ENCODE measurements at places on chromosomes 5 and 9.

- DNase-seq: no peak
These were observed 249.6 kb downstream of the IZUMO3 start for GRCh38 chr9:24296124-24296523.

- no peak for DNase-seq
These were observed 745.4 kb downstream of the TLR4 start for GRCh38 chr9:118449554-118449953.

DNA sequence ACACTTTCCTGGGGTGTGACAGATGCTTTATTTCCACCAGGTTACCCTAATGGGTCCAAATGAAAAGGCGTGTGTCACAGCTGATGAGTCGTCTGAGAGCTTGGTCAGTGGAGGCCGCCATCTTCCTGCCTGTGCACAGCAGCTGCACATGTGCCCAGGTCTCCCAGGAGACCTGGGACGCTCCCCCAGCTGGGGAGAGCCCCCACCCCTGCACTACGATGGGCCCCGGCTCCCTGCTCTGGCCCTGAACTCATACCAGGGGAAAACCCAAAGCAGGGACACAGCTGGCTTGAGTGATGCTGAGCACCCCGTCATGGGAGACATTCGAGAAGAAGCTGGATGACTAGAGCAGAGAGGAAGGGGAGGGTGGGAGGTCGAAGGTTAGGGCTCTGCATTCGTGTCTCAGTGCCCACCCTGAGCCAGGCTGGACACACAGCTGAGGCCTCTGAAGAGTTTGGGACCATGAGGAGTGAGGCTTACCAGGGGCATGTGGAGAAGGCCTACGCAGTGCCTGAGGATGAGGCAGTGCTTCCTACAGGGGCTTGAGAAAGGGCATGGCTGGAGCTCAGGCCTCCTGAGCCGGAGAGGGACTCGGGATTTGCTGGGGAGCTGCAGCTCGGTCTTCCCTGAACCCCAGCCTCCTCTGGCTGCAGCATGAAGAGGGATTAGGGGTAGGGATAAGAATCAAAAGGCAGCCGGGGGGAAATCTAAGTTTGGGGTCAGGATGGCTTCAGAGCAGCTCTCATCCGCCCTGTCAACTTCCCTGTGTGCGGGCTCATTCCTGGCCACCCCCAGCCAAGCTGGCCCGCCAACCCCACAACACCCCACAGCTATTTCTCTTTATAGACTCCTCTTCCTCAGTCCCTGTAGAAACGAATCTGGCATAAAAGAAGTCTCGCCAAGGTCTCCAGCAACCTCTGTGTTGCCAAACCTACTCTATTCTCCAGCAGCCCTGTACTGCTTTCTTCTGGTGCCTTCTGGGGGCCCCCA, 42.2 kb upstream of the RNU6ATAC start:
- no peak for DNase-seq

GRCh38 chr9:113998114-113998513, 80.0 kb downstream of the AMBP start:
- no peak for DNase-seq

GRCh38 chr9:107251756-107252322, 31.2 kb upstream of the RAD23B start:
- DNase-seq: no peak

DNA sequence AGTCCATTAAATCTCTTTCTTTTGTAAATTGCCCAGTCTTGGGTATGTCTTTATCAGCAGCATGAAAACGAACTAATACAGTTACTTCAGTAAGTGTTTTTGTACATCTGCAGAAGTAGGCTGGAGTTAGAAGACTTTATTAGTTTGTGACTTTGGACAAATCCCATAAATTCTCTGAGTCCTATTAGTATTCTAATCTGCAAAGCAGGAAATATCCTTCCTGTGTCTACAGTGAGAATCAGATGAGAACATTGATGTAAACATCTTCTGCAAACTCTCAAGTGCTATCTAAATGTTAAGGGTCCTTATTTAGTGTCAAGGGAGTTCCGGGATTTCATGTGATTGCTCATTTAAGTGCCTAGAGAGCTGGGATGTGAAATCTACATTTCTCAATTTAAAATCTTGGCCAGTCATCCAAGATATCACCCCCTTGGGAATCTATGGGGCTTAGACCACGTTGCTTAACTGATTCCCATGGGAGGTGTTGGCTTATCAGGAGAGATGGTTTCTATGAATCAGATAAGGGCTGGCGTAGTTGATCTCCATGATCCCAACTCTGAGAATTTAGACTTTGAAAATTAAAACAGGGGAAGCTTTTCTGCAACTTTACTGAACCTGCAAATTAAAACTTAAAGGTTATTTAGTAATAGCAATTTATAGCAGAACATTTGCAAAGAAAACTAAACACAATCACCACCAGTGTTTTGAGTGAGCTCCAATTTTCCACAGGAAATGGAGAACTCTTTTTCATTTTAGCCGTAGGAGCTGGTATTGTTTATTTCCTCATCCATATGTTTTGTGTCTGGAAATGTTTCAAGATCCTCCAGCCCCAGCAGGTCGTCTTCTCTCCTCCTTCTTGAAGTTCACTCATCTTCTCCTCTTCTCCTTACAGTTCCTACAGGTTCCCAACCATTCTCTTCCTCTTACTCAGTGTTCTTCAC, 241.6 kb upstream of the CD180 start:
- DNase-seq: no peak

- DNase-seq: no peak
These were observed 360.0 kb downstream of the OSTF1 start for GRCh38 chr9:75448281-75448680.

DNA sequence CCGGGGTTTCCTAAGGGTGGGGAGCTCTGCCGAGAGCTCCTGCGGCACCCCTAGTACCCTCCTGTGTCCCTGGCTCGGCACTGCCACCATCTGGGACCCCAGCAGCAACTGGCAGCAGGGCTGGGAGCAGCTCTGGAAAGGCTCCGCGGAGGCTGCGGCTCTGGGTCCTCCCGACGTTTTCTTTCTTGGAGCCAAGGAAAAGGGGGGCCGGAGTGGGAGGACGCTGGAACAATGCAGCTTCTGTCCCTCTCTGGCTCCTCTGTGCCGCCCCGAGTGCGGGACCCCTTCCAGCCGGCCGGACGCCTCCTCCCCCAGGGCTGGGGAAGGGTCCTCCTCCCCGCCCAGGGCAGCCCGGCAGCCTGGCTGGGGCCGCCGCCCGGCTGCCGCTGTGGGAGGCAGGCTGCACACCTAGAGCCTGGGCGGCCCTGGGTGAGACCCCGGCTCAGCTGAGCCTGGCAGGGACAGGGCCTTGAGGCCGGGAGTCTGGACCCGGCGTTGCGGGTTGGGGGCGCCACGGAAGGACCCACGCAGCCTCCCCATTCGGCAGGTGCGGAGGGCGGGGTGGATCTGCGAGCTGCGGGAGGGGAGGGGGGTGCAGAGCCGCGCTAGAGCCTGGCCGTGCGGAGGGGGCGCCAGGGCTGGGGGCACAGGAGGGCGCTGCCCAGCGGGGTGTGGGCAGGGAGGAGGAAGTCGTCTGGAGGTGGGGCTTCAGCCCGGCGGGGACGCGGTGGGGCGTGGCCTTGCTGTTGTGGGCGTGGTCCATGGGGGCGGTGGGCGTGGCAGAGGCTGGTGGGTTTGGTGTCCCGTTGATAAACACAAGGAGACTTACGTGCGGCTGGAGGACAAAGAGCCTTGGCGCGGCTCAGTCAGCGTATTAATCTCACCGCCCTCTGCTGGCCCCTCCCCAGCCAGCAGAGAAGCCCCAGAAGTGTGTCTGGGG, 15.1 kb downstream of the GPSM1 start:
- peak; percentile 72 for DNase-seq

DNA sequence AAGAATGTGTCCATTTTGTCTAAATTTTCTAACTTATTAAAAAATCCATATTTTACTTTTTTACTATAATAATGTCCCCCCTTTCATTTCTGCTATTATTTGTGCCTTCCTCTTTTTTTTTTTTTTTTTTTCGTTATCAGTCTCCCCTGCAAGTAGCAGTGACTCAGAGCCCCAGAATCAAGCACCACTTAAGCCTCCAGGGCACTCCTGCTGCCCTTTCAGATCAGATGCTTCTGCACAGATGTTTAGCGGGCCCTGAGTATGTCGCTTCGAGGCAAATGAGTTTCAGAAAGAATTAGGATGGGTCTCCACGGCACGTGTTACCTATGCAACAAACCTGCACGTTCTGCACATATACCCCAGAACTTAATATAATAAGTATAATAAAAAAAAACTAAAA, 11.7 kb downstream of the MED7 start:
- no peak for DNase-seq

DNA sequence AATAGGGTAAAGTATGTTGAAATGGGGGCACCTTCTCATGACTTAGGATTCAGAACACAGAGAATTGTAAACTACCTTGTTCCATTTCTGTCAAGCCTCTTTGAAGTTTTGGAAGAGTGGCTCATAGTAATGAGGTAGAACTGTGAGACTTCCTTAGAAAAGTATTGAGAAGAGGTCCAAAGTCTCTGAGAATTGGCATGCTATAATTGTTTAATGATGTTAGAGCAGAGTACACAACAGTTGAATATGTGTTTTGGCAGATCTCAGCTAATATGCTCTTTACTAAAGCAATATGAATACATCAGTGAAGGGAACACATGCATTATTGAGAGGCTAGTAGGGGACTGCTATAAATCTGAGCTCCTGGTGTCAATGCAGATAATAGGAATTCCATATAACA, 579.4 kb upstream of the RIOK2 start:
- no peak for DNase-seq

DNA sequence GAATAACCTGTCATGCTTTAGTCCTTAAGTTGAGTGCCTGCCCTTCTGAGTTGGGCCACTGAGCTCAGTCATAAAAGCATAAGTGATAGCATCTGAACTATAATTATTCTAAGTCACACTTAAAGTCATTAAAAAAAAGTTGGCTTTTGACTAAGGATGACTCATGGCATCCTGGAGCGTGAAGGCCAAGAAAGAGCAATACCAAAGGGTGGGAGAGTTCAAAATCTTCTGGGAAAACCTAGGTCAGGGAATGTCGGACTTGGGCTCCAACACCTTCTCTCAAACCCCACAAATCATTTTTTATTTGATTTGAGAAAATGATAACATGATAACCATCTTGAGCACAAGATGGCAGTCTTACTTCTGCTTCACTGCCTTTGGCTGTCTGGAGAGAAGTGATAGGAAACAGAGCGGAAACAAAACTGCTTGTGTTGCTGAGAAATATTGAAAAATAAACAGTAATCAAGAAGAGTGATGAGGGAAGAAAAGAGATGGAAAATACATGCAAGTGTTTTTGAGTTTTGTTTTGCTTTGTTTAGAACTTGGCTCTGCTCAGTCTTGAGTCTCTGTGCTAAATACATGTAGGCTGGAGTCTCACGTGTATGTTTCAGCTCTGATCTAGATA, 16.9 kb upstream of the NTRK2 start:
- DNase-seq: no peak

DNA sequence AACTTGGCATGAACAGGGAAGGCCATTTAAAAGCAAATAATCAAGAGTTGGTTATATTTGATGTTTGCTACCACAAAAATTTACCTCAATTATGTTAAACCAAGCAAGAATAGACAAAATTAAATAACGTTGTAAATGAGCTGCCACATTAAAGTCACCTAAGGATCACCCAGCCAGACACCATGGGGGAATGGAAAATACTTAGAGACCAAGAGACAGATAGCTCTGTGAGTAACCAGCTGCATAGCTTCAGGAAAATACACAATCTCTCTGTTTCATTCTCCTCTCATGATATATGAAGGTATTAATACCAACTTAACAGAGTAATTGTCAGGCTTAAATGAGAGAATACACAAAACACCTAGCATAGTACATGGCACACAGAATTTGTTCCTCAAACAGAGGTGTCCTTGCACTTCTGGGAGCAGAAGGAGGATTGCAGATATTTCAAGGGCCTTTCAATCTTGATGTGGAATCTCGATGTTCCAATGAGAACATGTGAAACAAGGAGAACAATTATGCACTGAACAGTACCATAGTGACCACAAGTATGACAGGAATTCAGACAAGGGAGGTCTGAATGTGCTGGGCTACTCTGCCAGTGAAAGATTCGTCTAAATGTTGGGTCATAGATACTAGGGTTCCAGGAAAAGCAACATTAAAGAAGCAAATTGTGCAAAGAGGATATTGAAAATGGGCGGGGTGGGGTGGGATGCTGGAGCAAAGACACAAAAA, 18.6 kb downstream of the JAKMIP2 start:
- DNase-seq: no peak

DNA sequence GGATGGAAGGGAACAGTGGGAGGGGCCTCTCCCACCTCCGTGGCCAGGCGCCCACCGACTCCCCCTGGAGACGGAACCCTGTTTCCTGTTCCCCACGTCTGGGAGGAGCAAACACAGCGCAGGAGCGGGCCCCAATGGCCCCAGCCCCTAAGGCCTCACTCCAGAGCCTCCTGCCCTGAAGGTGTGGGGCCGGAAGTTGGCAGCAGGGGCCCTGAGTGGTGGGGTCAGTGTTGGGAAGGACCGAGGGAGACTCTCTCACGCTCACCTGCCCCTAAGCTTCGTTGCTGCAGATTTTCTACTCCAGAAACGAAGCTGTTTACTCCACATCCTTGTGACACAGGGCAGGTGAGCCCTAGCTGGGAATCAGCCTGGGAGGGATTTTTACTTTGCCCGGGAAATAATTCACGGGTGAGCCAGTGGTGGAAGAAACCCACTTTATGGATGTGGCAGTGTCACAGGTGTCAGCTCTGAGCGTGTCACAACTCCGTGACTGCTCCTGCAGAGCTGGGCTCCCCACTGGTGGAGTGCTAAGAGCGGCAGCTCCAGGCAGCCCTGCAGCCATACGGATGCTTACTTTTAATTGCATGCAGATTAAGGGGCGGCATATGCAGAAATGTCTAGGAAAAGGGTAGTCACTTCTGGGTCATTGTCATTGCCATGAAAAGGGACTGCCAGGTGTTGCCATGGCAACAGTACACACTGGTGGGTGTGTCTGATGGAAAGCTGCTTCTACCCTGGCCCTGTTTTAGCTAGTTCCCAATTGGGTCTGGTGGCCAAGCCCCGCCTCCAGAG, 77.5 kb upstream of the OLFM1 start:
- DNase-seq: no peak

DNA sequence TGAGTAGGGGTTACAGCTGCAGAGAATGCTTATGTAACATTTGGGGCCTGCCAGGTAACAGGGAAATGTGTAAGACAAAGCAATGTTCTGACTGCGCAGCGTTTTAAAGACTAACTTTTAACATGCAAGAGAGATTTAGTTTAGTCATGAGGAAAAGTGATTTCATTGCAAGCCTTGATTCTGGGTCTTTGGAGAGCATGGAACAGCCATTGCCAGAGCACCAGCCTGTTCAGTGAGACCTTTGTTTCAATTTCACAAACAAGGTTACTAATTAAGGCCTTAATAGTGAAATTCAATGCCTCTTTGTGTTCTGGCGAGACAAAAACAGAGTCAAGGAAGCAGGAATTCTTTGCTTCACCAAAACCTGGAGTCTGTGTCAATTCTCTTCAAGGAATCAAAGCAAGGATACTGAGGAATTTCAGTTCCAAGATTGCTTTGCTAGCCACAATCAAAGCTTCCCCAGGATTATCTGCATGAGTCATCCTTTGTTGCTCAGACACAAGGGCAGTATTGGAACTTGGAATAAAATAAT, 14.4 kb downstream of the CKMT2 start:
- no peak for DNase-seq

DNA sequence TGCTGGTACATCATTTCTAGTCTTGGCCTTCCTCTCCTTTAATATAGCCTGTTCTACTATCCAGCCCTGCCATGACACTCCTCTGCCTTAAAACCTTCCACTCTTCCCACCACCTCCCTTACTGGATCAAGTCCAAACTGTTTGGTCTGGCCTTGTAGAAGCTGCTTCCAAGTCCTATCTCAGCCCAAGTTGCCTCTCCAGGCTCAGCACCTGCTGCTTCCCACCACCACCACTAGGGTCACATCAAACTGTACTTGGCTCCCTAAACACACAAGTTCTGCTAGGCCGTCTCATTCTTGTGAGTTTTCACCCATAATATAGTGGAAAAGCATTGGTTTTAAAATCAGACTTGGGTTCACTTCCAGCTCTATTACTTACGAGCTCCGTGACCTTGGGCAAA, 1.4 kb downstream of the NDUFA8 start:
- DNase-seq: peak; percentile 32

Measured in GM12892 (cell line).